Kidney tubule cell (primary cell): ENCODE measurements at places on chromosomes 2 and 18.

DNA sequence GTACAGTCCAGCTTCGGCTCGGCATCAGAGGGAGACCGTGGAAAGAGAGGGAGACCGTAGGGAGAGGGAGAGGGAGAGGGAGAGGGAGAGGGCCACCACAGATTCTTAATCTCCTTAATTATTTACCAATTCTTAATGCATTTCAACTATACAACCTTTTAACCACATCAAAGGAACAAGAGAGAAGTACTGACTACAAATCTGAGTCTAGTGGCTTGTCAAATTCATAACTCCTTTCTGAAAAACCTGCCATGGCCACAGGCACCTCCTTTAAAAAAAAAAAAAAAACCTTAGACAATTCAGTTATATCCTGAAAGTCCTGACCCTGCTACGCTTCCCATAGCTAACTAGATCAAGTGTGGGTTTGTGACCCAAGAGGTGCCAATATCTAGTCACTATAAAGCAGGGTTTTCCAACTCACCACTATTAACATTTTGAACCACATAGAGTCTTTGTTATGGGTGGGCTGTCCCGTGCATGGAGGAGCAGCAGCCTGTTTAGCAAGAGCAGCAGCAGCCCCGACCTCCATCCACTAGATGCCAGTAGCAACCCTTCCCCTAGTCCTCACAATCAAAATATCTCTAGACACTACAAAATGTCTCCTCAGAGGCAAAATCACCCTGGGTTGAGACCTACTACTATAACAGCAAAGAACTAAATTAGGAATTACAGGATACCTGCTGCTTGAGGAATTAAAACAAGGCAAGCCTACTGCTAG, 6.8 kb downstream of the ESCO1 start:
- DNase-seq: no peak

GRCh38 chr2:30191819-30192271, 39.5 kb upstream of the LBH start:
- no peak for DNase-seq

DNA sequence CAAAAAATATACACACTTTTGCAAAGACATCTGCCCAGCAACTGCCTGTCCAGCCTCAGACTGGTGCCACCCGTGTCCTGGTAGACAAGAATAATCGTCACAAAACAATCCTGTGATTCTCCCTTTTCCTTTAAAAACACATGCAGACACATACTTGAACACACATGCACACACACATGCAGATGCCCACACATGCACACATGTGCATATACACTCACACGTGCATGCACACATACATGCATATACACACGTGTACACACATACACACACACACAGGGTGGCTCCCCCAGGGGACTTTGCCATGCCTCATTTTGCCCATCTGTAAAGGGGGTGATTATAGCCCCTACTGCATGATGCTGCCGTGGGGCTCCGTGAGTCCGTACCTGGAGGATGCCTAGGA, 24.9 kb upstream of the ALPP start:
- no peak for DNase-seq

- DNase-seq: peak; percentile 69
Observed at GRCh38 chr2:186590759-186591505, 1.1 kb downstream of the ITGAV start.

- no peak for DNase-seq
Observed at GRCh38 chr18:79936641-79937040, 14.8 kb downstream of the SLC66A2 start.

DNA sequence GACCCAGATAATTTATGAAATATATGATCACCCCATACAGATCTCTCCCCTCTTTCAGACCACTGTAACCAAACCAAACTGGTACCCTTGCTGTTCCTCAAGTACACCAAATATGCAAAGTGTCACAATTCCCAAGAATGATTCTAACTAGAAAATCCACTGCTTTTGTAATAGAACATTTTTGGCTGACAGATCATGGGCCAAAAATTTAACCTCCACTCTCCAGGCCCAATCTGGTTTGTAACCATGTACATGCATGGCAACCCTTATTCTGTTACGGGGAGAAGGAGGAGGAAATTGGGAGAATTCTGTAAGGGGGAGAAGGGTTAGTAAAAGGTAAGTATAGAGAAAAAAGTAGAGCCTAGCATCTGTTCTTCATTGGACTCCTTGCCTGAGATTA, 62.0 kb downstream of the IKZF2 start:
- DNase-seq: no peak

- DNase-seq: no peak
Observed at GRCh38 chr2:80030135-80030534, 274.4 kb downstream of the LRRTM1 start.

DNA sequence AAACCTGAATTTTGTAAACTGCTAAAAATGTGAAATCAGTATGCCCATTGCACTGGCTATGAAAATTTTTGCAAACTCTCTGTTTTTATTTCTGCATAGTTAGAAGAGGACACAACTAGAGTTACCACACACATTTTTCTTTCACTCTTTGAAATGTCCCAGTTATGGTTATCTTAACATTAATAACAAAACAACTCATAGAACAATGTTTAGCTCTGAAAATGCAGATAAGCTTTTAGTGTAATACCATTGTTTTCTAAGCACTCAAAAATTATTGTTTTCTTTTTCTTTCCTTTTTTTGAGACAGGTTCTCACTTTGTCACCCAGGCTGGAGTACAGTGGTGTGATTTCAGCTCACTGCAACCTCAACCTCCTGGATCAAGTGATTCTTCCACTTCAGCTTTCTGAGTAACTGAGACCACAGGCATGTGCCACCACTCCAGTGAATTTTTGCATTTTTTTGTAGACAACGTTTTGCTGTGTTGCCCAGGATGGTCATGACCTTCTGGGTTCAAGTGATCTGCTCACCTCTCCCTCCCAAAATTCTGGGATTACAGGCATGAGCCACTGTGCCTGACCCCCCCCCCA, 1204.5 kb upstream of the ZEB2 start:
- DNase-seq: no peak

GRCh38 chr18:9426753-9427152, 48.6 kb upstream of the RALBP1 start:
- DNase-seq: no peak

GRCh38 chr18:43648002-43648401, 370.7 kb upstream of the SYT4 start:
- DNase-seq: no peak

DNA sequence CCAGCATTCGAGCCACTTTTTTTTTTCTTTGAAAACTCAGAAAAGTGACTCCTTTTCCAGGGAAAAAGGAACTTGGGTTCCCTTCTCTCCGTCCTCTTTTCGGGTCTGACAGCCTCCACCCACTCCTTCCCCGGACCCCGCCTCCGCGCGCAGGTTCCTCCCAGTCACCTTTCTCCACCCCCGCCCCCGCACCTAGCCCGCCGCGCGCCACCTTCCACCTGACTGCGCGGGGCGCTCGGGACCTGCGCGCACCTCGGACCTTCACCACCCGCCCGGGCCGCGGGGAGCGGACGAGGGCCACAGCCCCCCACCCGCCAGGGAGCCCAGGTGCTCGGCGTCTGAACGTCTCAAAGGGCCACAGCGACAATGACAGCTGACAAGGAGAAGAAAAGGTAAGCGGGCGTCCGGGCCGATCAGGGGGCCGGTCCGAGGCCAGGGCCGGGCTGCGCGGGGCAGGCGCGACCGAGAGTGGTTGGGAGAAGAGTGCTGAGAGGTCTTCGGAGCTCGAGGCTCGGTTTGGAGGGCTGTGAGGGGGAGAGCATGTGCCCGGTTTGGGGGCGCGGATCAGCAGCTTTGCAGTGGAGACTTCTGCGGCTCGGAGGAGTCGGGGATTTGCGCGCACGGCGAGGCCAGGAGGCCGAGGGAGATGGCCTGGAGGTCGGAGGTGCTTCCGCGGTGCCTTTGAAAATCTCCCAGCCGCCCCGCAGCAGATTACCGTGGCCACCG, 502 bp downstream of the EPAS1 start:
- peak; percentile 75 for DNase-seq

- DNase-seq: no peak
Observed at GRCh38 chr18:79934311-79935097, 16.9 kb downstream of the SLC66A2 start.

DNA sequence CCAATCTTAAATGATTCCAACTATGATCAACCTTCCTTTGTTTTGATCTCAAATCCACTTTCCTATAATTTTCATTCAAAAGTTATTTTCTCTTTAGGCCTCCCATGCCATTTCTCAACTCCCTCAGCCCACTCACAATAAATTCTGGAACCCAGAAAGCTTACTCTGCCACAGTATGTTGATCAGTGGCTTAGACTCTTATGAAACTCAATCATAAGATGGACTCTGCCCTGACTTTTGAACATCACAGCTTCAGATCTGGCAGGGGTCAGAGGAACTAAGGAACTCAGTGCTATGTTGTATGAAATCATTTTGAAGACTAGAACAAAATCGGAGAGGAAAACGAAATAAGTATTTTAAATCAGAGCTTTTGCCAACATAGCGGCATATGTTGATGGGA, 59.8 kb upstream of the LGALSL start:
- no peak for DNase-seq

GRCh38 chr18:62655520-62656219, 59.7 kb upstream of the PHLPP1 start:
- DNase-seq: no peak
